ENCODE measurements at places on chromosomes 1 and 21.

- no peak for DNase-seq
Measured at GRCh38 chr21:30349572-30349971, 1.2 kb upstream of the KRTAP23-1 start.

DNA sequence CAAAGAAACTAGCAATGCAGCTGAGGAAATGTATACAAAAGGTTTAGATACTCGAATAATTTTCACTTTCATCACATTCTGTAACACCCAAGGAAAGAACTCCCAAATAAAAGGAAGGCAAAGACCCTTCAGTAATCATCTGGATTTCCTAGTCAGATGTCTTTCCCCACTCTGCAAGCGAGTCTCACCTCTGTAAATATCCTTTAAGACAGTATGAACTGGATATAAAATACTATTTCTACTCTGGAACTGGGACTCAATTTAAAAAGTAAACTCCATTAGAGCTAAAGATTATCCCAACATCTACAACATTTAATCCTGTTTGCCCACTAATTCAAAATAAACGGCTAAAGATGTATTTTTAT lies 27.0 kb downstream of the C2CD2 start:
- DNase-seq, result no peak

DNA sequence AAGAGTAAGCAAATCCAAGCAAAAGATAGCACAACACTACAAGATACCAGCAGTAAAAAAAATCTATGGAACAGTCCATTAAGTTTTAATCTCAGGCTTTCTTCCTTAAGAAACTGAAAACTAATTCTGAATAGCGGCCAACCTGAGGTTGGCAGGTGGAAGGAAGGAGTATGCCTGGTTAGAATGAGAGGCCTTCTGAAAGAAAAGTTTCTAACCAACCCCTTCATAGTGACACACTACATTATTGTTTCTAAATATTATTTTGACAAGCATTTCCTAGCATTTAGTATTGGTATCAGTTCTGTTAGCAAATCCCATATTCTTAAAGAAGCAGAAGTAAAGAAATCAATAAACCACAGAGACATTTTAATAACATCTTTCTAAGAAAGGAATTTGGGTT lies 205.7 kb upstream of the PTBP2 start:
- DNase-seq, result no peak

GRCh38 chr1:169681140-169681539 lies 30.3 kb downstream of the SELL start:
- no peak for DNase-seq

GRCh38 chr1:175195281-175195680 lies 2.7 kb upstream of the KIAA0040 start:
- DNase-seq, result no peak

GRCh38 chr1:214658785-214659184 lies 55.8 kb downstream of the CENPF start:
- DNase-seq, result no peak

DNA sequence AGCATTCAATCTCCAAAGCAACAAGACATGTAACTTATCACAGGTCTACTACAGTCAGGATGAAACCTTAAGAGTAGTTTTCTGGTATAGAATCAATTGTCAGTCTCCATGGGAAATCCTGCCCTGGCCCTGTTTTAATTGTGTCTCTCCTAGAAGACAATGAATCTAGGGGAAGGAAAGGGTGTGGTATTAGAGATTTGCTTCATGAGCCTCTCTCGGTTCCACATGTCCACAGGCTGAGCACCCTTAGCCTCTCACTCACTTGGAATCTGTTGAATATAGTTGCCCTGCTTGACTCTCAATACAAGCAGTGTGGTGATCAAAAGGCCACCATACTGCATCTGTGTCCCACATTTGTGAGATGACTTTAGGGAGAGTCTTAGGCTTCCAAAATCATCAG lies 17.7 kb downstream of the SPATA46 start:
- DNase-seq, result no peak

GRCh38 chr21:42575111-42575510 lies 61.5 kb downstream of the SLC37A1 start:
- no peak for DNase-seq

- no peak for DNase-seq
Measured at GRCh38 chr1:53410100-53410541, 49.1 kb upstream of the DMRTB1 start.

All from glomerular endothelial cell (primary cell).